Hematopoietic multipotent progenitor cell treated with erythropoietin and hydrocortisone succinate and interleukin-3 and kit ligand, for 17 days (in vitro differentiated cells): ENCODE measurements at places on chromosomes 4 and X.

DNA sequence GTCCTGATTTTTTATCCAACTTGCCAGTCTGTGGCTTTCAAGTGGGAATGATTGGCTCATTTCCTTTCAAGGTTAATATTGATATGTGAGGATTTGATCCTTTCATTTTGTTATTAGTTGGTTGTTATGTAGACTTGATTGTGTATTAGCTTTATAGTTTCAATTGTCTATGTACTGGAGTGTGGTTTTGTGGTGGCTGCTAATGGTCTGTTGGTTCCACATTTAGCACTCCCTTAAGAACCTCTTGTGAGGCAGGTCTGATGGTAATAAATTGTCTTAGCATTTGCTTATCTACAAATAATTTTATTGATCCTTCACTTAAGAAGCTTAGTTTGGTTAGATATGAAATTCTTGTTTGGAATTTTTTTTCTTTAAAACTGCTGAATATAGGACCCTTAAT, 190.6 kb downstream of the CPXCR1 start:
- no peak for DNase-seq

DNA sequence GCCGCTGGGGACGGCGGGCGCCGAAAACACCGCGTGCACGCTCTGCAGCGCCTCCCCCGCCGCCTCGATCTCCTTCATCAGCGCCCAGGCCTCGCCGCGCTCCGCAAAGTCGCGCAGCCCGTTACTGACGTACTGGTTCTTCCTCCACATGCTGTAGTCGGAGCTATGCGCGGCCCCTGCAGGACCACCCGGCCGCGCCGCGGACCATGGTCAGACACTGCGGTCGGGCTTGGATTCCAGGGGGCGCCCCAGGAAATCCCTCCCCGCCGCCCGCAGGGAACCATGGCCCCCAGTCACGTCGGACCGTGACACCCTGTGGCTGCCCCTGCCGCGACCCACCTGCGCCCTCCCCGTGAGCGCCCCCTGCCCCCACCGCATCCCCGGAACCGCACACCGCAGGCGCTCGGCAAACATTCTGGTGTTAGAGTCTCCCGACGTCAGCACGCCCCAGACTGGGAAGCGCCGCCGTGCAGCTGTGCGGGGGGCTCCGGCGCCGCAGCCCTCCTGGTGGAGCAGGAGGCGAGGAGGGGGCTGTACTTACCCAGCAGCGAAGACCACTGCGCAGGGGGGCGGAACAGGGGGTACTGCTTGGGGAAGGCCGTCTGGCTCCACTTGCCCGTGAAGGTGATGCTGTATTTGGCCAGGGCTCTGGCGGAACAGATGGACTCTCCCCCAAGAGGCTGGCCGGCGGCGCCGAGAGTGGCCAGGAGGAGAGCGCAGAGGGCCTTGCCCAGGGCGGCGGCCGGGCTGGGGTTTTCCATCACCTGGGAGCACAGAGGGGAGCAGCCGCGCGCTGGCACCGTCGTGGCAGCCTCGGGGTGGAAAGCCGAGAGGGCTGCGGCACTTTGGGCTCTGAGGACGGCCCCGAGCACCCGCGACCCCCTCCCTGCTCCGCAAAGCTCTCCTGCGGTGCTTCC, 814 bp downstream of the SPON2 start:
- no peak for DNase-seq

- no peak for DNase-seq
Observed at GRCh38 chr4:174259580-174259979, 23.9 kb downstream of the FBXO8 start.

DNA sequence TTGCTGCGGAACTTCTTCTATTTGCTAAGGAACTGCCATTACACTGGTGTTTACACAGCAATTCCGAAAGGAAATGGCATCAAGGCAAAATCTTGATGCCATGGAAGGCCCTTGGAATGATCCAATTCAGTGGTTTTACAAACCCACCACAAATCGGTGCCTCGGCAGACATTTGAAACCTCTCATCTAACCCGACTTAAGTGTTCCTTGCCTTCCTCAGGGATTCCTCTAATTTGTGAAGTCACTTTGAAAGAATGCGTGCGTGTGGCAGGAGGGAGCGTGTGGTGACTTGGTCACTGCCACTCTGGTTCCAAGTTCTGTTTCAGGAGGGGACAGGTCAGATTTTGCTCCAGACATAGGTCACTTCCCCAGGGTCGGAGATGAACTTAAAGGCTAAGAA, 4.8 kb downstream of the NOP14 start:
- DNase-seq, result no peak

DNA sequence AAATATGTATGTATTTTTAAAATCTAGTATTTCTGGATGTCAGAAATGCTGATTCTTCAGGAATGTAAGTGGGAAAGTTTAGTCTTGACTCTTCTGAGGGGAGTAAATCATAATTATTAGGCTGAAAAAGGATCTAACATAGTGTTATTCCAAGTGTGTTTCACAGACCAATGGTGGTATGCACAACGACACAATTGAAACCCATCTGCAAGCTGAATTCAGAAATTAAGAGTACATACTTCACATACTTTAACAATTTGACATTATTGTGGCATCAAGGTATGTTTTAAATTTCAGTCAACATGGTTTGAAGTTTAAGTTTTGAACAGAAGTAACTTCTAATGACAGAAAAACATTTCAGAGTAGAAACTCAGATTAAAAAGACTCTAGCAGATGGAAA, 236.7 kb downstream of the SLC7A11 start:
- DNase-seq, result no peak

DNA sequence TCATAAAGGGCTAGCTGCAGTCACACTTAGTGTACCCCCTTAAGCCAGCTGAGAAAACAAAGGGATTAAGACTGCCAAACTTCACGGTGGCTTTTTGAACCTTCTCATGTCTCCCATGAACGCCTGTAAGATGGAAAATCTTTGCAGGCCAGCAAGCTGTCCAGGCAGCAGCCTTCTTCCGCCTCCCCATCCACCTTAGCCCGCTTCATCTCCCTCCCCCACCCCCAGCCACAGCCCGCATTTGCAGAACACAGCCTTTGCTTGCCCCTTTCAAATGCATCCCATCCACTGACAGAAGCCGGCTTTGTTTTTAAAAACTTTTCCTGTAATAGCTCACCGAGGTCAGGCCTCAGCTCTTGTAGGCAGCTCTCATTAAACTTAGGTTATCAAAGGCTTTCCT, 113.8 kb upstream of the FAM9B start:
- no peak for DNase-seq

DNA sequence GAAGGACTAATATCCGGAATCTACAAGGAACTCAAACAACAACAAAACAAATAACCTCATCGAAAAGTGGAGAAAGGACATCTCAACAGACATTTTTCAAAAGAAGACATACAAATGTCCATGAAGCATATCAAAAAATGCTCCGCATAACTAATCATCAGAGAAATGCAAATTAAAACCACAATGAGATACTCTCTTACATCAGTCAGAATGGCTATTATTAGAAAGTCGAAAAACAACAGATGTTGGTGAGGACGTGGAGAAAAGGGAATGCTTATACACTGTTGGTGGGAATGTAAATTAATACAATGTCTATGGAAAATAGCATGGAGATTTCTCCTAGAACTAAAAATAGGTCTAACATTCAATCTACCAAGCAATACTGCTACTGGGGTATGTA, 51.1 kb upstream of the MYOZ2 start:
- no peak for DNase-seq

- DNase-seq, result no peak
Observed at GRCh38 chr4:149886786-149887490, 71.3 kb upstream of the IQCM start.

- DNase-seq, result no peak
Observed at GRCh38 chr4:96598465-96598864, 758.6 kb downstream of the PDHA2 start.

- DNase-seq, result no peak
Observed at GRCh38 chr4:38765382-38765781, 17.4 kb downstream of the TLR10 start.

DNA sequence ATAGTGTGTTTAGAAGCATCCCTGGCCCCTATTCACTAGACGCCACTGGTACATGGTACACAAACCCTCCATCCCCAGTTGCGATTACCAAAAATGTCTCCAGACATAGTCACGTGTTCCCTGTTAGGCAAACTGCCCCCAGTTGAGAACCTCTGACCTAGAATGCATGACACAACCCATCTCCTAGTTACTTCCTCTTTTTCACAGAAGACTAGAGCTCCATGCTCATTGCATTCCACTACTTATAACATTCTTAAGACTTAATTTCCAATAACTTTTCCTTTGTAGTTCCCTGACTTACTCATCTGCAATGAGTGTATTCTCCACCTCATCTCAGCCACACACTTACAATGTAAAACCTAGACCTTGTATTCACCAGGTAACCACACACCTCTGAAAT, 68.6 kb downstream of the PRSS12 start:
- DNase-seq, result no peak

DNA sequence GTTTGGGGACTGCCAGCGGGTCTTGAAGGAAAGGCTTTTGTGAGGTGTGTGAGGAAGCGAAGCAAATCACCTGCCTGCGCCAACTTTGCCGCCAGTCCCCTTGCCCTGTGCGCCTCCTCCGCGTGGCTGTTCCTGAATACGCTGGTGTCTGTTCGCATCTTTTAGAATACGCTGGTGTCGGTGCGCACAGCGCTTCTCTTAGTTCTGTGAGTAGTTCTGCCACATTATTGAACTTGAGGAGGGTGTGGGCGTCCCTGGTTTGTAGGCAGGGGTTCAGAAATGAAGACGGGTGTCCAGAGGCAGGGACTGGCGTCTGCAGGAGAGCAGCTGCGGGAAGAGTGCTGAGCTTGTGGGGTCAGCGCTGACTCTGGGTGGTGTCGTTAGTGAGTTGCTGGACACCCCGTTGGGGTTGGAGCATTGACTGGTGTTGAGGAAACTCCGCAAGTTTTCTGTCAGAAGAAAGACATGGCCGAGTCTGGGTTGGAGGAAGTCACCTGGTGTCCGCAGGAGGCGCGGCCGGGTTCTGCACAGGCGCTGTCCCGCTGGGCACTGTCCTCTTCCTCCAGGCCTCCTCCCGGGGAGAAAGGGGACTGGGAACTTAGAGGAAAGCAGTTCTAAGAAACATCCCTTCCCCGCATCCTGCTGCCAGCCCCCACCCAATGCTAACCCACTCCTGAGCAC, 930 bp downstream of the ZNF718 start:
- peak; percentile 4 for DNase-seq

DNA sequence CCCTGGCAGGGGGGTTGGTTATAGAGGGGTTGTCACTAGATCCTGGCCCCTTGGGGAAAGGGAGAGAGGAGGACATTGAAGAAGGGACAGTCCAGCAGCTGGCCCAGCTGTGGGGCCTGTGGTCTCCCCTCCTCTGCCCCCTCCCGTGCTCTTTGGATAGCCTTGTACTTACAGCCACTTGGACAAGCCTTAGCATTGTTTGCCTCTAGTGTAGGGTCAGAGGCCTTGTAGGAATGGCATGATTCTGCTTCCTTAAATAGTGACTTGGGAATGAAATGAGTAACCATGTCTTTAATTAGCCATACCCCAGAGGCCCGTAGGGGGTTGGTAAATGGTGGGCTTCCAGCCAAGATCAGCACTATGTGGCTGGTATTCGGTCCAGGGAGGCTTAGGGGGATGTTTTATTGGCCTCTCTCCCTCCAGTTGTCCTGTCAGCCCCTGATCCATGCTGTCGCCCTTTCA, 230.6 kb downstream of the PTTG2 start:
- no peak for DNase-seq

DNA sequence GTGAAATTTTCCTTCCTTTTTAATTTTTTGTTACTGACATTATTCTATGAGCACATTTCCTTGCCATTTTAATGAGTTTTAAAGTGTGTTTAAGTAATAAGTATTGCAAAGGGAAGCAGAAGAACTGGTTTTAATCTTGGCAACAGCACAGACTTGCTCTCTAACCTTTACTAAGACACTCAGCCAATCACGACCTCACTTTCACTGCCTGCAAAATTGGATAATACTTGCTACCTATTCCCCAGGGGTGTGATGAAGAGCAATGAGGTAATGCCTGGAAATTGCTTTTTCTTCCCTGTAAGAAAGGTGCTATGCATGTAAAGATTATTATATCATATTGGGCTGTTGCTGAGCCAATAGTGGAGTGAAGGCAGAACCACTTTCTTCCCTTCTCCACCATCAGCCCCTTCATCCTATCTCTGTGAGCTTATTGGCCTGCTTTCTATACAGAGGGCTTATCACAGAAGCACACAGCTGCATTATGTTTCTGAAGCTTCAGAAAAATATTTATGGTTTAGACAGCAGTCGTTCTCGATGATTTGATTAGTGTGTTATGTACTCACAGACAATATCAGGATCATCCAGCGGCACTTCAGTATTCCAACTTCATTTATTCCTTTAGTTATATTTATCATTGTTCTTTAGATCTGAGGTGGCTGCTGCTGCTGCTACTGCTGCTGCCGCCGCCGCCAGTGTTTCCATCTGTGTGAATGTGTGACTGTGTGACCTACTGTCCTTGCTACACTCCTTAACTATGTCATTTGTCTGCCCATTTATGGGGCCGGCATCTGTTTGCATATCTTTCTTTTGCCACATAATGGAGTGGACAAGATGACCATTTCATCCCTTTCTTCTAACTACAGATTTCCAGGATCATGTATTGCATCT, 255.1 kb downstream of the C4orf33 start:
- no peak for DNase-seq

- DNase-seq, result no peak
Observed at GRCh38 chr4:36399762-36400353, 118.4 kb downstream of the DTHD1 start.

- no peak for DNase-seq
Observed at GRCh38 chr4:21949073-21949457, 493 bp upstream of the KCNIP4 start.

DNA sequence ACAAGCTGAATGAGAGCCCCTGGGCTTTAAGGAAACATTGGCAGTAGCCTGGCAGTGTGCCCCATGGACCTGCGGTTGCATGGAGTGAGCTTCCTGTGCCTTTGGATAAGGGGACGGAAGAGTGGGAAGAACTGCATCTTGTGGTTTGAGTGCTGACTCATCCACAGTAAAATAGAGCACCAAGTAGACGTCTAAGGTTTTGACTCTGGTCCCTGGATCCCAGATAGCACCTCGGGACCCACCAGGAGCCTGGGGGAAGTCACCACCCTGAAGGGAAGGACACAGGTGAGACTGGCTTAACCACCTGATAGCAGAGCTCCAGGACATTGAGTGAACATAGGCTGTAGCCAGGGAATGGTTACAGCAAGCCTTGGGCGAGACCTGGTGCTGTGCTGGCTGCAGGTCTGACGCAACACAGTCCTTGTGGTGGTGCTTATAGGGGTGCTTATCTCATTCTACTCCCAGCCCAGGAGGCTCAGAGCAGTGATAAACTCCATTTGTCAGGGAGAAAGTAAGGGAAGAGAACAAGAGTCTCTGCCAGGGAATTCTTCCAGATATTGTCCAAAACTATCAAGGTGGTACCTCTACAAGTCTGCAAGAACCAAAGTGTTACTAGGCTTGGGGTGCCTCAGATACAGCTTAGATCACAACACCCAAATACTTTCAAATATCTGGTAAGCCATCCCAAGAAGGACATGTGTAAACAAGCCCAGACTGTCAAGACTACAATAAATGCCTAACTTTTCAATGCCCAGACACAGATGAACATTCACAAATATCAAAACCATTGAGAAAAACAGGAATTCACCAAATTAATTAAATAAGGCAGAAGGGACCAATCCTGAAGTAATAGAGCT, 123.6 kb upstream of the TET2 start:
- no peak for DNase-seq
